Activated naive CD4-positive, alpha-beta T cell treated with anti-CD3 and anti-CD28 coated beads, Interleukin-2, amount 50 U/mL, for 72 hours (primary cell): ENCODE measurements at places on chromosomes 5 and 9. TPM values are rescaled to one million over a fixed set of nuclear protein-coding genes. Genes with fewer than 3 reads are reported as not detected.

Gene GPX8
- not detected for total RNA-seq

- DNase-seq: no peak
Measured at GRCh38 chr9:127163409-127163808, 41.0 kb upstream of the ANGPTL2 start.

Gene KIF27
- 4.7 TPM for total RNA-seq

Gene PCDHGB6
- not detected for total RNA-seq

DNA sequence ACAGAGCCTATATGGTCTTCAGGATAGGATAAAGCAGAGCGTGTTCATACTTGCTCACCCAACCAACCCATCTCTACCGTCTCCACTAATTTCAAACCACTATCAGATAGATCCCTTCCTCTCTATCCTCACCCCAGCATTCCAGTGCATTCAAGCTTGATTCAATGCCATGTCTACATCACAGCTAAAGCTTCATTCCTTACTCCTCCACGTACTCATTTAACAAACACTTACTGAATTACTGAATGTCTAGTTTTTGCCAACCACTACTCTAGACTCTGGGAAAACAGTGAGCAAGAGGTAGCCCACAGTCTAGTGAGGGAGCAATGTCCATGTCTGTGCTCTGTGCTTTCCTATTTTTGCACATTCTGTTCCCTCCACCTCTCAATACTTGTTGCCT lies 163.5 kb upstream of the MSX2 start:
- DNase-seq: no peak

Gene SOWAHA
- total RNA-seq: not detected

Gene C9orf153
- total RNA-seq: 0.59 TPM

- no peak for DNase-seq
Measured at GRCh38 chr5:133602835-133603380, 9.4 kb downstream of the FSTL4 start.

DNA sequence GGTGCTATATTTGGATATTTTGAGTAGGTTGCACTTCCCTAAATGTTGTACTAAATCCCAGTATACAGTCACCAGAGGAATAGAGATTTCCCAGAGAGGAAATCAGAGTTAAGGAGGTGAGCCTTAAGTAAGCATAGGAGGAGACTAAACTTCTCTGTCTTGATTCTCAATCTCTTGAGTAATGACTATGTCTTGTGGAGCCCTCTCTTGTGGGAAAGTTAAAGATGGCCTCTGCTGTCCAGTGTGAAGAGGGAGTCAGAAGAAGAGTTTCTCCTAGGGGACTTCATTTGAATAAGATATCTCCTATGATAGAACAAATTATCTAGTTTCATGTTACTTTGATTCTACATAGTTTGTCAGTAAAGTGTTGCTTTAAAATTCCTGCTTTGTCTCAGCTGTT lies 502.5 kb downstream of the PDE4D start:
- DNase-seq: no peak

- no peak for DNase-seq
Measured at GRCh38 chr5:102797322-102797884, 42.3 kb downstream of the PAM start.
